Immature natural killer cell (primary cell): ENCODE measurements at places on chromosomes 11 and 22. TPM values are rescaled to one million over a fixed set of nuclear protein-coding genes. Genes with fewer than 3 reads are reported as not detected.

OR2D2 gene
- not detected for polyA plus RNA-seq

MYBPC3 gene
- polyA plus RNA-seq: not detected

XPNPEP3 gene
- polyA plus RNA-seq: 9.9 TPM

GGT1 gene
- polyA plus RNA-seq: 4.8 TPM

GRCh38 chr11:30244265-30244664 lies 13.5 kb downstream of the FSHB start:
- no peak for DNase-seq

GRCh38 chr11:119424775-119425174 lies 1.8 kb upstream of the THY1 start:
- no peak for DNase-seq

GRCh38 chr11:28659716-28660348 lies 551.6 kb downstream of the METTL15 start:
- DNase-seq: no peak

GRCh38 chr11:126337126-126337473 lies 18.4 kb upstream of the ST3GAL4 start:
- no peak for DNase-seq

DNA sequence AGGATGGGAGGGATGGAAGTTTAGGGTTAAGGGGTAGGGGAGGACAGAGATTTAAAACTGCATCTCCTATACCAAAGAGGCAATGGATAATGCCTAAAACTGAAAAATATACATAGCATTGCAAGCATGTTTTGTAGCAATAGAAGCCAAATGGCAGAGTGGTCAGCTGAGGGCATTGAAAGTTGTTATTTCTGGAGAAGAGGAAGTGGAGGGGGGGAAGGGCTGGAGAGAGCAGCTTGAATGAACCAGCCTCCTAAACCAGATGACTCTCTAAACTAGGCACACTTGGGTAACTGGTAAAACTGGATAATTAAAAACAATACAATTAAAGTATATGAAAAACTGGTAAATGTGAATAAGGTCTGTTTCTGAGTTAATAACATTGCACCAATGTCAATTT lies 70.3 kb upstream of the TP53I11 start:
- DNase-seq: no peak

DNA sequence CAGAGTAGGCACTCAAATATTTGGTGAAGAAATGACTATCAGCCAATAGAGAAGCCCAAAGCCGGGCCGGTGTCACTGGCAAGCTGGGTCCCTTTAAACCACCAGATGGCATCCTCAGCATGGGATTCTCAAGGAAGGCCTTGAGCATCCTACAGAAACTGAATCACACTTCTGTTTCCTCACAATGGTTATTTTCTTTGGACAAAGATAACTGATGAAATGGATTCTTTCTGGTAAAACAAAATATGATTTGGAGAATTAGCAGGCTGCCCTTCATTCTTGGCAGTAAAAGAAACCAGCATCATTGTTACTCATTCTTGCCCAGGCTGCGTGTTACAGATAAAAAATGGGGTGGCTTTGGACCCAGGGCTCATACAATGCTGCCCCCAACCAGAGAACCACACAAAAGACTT lies 30.3 kb upstream of the ASPHD2 start:
- DNase-seq: peak; percentile 6
